ENCODE measurements at places on chromosomes 3 and 15. TPM values are rescaled to one million over a fixed set of nuclear protein-coding genes. Genes with fewer than 3 reads are reported as not detected.

GRCh38 chr15:69194025-69194827 lies 33.8 kb downstream of the GLCE start:
- DNase-seq: no peak

GRCh38 chr3:194711913-194712312 lies 26.2 kb downstream of the FAM43A start:
- no peak for DNase-seq

DNA sequence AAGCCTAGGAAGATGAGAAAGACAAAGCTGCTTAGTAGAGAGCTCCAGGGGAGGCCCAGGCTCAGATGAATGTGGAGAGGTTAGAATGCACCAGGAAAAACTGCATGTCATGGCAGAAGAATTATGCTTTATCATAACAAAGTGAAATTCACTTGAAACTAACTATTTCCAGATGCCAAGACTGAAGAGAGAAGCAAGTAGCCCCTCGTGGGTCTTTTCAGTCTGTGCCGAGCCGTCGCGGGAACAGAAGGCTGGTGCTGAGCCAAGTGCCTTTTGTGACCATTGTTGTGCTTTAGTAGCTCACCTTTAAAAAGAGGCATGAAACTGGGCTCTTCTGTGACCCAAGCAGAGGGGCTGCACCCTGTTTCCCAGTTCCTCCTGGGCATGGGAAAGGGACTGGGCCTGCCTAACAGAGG lies 73.2 kb downstream of the CHDH start:
- DNase-seq: no peak

DNA sequence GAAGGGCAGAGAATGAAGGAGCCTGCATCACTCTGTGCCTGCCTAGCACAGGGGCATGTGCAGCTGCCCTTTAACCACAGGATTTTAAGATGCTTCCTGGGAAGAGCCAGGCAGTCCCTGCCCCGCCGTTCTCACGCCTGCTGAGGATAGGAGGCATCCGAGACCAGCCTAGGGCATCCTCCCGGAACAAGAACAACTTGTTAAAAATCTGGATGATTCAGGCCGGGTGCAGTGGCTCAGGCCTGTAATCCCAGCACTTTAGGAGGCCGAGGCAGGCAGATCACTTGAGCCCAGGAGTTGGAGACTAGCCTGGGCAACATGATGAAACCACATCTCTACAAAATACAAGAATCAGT lies 15.2 kb downstream of the NRROS start:
- no peak for DNase-seq

DNA sequence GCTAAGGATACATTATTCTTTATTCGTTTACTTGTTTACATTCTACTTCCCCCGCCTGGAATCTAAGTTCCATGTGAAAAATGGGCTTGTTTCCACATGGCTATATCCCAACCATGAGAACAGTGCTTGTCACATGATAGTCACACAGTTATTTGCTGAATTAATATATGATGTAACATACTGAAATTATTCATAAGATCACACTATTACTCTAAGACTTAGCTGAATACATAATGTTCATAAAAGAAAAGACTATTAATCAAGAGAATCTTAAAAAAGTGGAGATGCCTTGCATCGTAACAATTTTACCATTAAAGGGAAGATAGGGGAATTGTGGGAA lies 6.5 kb downstream of the PBRM1 start:
- DNase-seq: no peak

The SEMA3B gene
- total RNA-seq: 0.34 TPM

All from B cell (primary cell).